Activated naive CD4-positive, alpha-beta T cell treated with Interleukin-2 at 50 U/mL for 16 hours (primary cell): ENCODE measurements at places on chromosomes 2 and 18.

DNA sequence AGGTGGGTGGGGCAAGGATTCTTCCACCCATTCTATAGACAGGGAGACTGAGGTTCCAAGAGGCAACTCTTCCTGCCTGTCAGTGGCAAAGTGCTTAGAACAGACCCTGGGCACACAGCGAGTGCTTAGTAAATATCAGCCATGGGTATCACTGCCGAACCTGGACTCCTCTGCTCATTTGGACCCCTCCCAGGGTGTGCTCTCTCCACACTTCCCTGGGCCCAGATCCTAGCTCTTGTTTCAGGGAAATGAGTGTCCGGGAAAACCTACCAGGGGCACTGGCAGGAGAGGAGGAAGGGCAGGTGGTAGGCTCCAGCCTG, 136.3 kb downstream of the CYP26B1 start:
- DNase-seq = no peak

- DNase-seq = no peak
Measured at GRCh38 chr18:75521816-75522215, 94.3 kb upstream of the SMIM21 start.

GRCh38 chr2:62440281-62440946, 65.6 kb downstream of the TMEM17 start:
- DNase-seq = no peak

DNA sequence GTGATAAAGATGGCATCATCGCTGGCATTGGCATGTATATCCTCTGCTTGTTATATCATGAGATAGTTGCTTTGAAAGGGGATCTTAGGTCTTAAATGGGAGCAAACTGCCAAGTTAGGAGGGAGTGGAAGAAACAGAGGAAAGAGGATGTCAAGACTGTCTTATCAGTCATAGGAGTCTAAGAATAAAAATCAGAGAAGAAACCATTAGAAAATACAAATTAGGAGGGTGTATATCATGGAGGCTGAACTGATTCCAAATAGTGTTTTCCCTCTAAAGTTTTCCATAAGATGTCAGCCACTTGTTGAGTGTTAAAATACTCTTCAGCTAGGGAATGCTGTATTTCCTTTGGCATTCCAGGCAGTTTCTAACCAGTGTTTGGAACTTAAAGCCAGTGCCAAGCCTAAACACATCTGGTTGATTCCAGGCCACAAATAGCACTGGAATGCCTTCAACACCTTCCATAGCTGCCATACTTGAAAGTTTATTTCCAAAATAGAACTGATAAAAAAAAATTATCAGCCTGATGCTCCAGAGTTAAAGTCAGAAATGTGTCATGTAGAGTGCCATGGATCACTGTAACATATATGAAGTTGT, 129.4 kb downstream of the ZEB2 start:
- DNase-seq = no peak

DNA sequence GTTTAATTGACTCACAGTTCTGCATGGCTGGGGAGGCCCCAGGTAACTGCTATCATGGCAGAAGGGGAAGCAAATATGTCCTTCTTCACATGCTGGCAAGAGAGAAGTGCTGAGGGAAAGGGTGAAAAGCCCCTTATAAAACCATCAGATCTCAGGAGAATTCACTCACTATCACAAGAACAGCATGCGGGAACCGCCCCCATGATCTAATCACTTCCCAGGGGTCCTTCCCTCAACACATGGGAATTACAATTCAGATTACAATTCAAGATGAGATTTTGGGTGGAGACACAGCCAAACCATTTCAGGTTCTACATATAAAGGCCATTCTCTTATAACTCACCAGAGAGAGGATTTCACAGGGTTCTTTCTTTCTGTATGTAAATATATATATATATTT, 62.9 kb downstream of the VRK2 start:
- no peak for DNase-seq

DNA sequence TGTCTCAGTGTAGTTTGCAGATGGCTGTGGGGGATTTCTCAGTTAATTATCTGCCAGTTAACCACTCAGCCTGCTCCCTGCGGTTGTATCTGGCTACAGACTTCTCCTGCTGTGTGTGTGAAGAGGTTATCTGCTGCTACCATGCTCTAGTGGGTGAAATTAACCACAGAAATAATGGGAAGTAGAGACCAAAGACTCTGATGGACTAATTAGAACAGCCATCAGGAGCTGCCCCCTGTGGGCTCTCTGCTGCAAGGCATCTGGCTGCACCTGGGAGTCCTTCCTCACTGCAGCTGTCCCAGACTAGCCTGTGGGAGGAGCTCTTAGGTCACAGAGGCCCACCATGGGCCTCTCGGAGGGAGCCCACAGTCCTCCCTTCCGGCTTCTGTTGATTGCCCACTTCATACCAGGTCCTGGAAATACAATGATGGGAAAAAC, 66.6 kb downstream of the CTIF start:
- no peak for DNase-seq

DNA sequence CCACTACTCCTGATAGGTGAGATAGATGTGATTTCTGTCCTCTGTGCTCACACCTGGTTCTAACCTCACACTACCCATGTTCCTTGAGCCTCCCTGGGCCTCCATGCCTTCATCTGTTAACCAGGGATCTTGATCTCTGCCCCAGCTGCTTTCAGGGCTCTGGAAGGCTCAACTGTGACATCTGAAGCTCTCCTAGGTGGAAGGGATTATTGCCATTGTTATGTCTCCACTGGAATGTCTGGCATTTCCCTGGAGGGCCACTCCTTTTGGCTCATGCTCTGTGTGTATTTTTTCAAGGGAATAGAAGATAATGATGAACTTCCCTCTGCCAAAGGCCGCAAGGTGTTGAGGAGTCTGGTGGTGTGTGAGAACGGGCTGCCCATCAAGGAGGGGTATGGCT, 41.2 kb downstream of the PCARE start:
- no peak for DNase-seq

GRCh38 chr2:2253172-2254016, 77.7 kb downstream of the MYT1L start:
- no peak for DNase-seq

DNA sequence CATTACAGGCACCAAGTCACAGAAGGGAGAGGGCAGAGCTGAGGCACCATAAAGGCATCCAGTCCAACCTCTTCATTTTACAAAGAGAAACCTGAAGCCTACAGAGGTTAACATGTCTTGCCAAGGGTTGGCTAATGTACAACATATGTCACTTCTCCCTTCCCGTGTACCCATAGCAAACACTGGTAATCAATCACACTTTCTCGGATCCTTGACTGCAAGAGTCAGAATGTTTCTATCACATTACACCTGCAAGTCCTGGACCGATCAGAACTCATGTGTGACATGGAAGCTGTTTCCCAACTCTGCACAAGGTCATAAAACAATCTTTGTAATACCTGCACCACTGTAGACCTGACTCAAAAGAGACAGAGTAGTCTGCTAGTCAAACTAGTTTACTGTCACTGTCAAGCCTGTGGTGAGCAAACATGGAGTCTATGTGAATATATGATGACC, 6.0 kb downstream of the ANKRD44 start:
- no peak for DNase-seq

- no peak for DNase-seq
Measured at GRCh38 chr2:44912660-44913059, 28.8 kb upstream of the SIX3 start.

- DNase-seq = peak; percentile 69
Measured at GRCh38 chr2:105744091-105744908, 412 bp upstream of the NCK2 start.

GRCh38 chr2:189506514-189506976, 65.3 kb downstream of the WDR75 start:
- no peak for DNase-seq

DNA sequence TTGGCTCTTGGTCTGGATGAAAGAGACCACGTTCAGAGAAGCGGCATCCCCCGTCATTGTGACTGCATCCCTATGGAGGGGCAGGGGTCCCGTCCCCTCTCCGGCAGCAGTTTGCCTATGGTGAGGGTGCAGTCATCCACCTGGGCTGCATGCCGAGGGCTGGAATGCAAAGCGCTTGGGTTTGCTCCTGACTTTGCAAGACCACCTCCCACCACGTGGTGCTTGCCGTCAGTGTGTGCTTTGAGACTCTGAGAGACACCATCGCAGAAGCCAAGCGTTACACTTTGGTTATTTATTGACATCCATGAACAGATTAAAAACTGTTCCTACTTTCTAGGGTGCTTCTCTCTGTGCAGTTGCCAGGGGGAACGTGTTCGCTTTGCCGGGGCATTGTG, 59.5 kb downstream of the SH3RF3 start:
- no peak for DNase-seq

DNA sequence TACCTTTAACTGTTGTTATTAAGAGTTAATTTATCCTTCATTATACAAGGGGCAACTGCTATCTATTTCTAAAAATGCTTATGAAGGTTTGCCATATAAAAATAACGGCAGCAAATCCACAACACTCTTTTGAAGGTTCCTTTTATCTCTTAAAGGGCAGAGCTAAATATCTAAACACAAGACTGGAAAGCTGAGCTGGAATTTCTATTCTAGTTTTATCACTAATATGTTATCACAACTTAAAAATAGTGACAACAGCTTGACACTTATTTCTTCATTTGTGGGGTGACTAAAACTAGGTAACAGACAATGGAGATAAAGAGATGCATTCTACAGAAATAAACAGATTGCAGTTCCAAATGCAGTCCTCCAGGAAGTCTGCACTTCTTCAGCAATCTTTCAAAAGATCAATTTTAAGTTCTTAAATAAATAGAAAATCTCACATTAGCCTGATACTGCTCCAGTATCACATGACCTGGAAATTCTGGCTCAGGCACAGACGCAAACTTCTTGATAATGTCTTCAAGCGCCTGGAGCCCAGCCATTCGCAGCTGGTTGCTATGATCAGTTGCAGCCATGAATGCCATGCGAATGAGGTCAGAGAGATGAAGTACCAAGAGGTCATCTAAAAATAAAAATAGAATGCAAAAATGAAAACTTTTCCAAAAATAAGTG, 54.0 kb upstream of the STRN start:
- DNase-seq = no peak

- no peak for DNase-seq
Measured at GRCh38 chr2:230178546-230179485, 41.0 kb downstream of the SP110 start.

GRCh38 chr2:227324642-227324994, 433 bp upstream of the MFF start:
- DNase-seq = no peak

GRCh38 chr18:45793264-45793965, 32.1 kb upstream of the SIGLEC15 start:
- DNase-seq = no peak

DNA sequence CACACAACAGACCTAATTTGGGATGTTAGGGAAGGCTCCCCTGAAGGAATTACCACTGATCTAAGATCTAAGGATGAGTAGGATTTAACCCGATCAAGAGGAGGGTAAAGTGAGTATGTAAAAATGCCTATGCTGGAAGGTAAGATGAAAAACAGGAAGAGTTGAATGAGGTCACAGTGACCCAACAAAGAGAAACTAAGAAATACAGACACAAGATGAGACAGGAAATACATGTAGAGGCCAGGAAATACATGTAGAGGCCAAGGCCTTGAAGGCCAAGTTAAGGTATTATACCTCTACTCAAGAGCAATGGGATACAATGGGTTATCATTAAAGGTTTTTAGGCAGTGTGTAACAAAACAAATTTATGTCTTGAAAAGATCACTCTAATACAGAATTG, 131.6 kb upstream of the TANK start:
- DNase-seq = no peak
